SK-N-DZ (cell line): ENCODE measurements at places on chromosomes 4 and X.

DNA sequence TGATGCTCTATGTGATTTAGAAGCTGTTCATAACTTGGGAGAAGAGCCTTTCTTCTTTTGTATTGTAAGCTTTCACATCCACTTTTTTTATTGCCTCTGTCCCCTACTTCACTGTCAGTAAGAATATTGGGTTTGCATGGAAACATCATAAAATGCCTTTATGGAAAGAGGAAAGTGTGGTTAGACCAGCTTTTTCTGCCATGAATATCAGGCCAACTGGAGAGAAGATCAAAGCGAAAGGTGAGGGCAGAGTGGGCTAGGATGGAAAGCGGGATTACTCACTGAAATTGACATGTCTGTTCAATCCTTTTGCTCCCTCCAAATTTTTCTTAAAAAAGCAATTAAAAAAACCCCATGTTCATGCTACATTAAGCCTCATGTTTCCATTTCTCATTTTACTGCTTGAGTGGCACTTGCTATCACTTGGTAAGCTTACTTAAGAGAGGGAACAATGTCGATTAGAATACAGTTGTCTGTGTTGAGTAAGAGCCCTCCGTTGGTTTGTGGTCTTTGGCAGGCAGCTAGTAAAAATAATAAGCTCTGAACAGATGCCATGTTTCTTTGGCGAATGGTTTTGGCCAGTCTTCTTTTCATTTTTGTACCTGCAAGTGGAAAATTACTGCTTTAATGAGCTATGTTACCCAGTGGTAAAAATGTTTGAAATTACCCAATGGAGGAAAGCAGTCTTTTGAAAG lies 35.9 kb downstream of the SUPT20HL1 start:
- DNase-seq = no peak

DNA sequence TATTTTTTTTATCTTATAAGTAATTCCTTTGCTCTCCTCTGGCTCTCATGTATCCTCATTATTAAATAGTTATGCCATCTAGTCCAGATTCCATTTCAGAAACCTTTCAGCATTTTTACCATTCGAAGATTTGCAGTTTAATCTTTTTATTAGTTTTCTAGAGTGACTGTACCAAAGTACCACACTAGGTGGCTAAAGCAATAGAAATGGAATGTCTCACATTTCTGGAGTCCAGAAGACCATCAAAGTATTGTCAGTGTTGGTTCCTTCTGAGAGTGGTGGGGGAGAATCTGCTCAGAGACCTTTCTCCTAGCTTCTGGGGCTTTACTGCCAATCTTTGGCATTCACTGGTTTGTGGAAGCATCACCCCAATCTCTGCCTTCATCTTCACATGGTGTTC lies 3.7 kb upstream of the PNMA3 start:
- no peak for DNase-seq

- DNase-seq = no peak
Measured at GRCh38 chrX:66676413-66676812, 37.5 kb upstream of the EDA2R start.

DNA sequence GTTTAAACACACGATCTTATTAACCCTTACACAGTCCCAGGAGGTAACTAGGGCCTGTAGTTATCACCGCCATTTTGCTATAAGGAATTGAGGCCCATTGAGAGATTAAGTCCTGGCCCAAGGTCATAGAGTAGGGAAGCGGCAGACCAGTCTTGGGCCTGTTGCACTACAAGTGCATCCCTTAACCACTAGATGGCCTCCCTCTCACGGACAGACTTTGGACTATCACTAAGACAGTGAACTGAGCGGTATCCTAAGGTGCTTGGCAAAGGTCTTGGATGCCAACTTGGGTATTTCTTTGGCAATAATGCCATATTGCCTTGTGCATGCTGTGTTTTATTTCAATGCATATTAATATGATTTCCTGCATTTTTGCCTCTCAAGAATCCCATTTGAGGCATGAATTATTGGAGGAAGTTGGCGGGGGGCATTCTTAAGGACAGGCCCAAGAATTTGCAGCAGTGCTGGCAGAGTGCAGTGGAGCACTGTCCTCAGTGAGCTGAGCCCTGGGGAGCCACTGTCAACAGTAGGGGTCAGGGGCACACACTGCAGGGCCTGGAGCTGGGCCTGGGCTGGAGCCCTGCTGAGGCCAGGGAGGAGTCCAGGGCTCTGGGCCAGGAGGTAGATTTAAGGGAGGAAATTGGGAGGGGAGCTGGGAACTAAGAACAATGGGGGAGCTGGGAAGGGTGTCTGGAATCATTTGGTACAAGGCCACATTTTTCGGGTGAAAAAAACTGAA lies 147.4 kb downstream of the SMIM20 start:
- DNase-seq = peak; percentile 51

DNA sequence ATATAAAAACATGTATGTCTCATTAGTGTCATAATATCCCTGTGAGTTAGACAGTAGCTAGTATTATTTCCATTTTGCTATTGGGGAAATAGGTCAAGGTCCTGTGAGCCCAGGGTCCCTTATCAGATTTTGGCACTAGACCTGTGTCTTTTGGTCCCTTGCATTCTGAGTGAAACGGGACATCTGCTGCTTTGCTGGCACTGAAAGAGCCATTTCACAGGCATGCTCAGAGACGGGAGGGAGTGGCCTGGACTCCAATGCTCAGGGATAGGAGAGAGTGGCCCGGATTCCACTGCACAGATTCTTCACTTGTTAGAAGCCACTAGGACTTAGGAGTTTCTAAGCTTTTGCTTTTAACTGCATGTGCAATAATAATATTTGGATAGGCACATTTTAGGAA lies 177.2 kb downstream of the TSPAN5 start:
- no peak for DNase-seq

GRCh38 chrX:102720237-102721168 lies at the start of gene GPRASP3:
TSS of gene GPRASP3 (plus strand) at chrX:102720743. CDS start at chrX:102748996, 28,253 bp downstream.
- DNase-seq = peak; percentile 78

- no peak for DNase-seq
Measured at GRCh38 chr4:182642831-182643230, 274.4 kb downstream of the DCTD start.

GRCh38 chr4:108730579-108730978 lies 32.3 kb downstream of the ETNPPL start:
- no peak for DNase-seq

DNA sequence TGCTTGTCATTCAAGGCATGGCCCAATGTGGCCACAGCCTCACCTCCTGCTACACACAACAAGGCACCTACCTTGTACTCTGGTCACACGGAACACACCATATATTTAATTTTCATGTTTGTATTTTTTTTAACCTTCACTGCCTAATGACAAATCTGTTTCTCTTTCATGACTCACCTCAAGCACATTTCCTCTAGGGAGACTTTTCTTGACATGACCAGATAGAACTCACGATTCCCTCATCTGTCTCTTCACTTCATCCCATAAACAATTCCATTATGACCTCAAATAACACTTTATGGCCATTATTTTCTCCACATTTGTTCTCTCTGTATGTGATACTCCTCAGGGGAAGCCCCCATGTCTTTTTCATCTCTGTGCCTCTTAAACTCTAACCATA lies 11.1 kb downstream of the DRP2 start:
- no peak for DNase-seq

GRCh38 chrX:41559235-41560052 lies 112.3 kb downstream of the NYX start:
- no peak for DNase-seq

- DNase-seq = no peak
Measured at GRCh38 chr4:38611676-38612075, 52.3 kb upstream of the KLF3 start.

DNA sequence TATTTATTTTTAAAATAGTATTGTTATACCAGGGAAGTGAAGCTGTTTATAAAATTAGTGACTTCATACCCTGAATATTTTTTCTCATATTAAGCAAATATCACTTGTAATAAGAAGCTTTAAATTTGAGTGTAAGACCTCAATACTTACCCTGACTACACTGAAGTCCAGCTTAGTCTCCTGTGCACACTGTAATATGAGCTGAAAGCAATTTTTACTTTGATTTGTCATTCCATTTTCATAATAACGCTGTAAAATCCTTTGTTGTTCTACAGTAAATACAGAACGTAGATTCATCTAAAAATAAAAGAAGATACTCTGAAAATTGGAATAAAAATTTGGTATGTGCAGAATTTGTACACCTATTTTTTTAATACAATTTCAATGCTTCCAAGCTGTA lies 27.2 kb downstream of the HDX start:
- DNase-seq = no peak

GRCh38 chr4:101299899-101300540 lies 47.3 kb downstream of the PPP3CA start:
- no peak for DNase-seq

- no peak for DNase-seq
Measured at GRCh38 chrX:13863324-13863723, 46.4 kb upstream of the GPM6B start.

- no peak for DNase-seq
Measured at GRCh38 chr4:132016703-132017350, 1132.3 kb upstream of the PCDH10 start.

DNA sequence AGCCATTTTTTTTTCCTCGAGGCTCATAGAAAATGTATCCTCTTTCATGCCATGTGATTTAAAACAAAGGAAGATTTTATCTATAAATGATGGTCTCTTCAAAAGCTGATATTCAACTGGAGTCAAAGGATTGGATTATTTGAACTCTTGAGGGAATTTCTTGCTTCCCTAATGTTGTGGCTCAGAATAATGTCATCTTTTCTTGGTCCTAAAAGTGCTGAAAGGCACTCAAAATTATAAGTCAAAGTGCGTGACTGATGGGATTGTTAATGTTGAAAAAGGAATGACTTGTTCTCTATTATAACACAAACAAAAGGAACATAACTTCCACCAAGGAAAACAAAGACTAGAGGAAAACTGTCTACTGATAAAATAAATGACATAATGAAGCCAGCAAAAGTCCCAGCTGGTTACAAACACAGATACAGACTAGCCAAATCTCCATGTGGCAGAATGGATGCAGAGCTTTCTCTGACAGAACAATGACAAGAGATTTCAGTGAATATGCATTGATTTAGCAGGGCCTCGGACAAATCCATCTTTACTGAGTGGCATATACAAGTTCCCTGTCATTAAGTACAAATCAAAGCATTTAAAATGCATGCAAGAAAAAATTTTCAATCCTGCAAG lies 552.6 kb downstream of the GBA3 start:
- no peak for DNase-seq

DNA sequence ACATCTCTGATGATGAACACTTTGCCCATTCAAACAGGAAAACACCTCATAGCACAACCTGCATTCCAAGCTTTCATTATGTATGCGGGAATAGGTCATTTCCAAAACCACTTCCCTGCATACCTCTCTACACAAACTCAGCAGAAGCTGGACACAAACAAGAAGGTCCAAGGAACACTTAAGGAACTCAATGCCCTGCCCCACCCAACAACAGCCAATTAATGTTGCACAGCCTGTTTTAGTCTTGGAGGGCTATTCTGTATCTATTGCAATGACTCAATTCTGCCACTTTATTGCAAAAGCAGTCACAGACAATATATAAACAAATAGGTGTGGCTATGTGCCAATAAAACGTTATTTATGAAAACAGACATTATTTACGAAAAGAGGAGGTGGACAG lies 16.7 kb downstream of the OPHN1 start:
- DNase-seq = no peak

DNA sequence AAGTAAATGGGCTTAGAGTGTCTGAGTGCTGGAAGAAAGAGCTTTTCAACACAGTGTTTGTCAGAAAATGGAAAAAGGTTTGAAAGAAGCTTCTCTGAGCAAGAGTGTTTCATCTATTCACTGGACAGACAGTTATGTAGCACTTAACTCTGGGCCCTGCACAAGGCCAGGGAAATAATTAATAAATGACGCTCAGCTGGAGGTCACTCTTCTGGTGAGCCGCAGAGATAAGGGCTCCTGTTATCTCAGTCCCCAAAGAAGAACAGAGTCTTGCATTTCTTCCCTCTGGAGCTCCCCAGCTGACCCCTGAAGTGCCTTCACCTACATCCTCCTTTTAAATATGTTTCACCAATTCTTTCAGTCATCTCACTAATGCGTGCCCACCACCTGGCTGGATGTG lies 90.4 kb downstream of the SLC16A2 start:
- no peak for DNase-seq

DNA sequence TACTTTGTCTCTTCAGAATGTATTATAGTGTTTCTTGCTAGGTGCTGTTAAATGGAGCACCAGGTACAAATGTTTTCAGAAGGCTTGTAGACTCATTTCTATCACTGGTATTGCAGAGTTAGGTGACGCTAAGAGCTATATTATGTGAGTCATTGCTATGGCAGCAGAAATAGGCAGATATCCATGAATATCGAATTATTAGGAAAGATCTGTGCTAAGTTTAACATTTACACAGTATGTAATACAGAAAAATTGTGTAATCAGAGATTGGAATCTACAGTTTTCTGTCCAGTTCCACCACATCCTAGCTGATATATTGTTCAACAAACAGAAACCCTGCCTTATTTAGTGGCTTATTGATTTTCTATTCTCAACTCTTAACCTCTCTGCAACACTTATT lies 1025.5 kb downstream of the STIM2 start:
- no peak for DNase-seq

GRCh38 chr4:126777649-126778048 lies 855.1 kb upstream of the INTU start:
- DNase-seq = no peak

- no peak for DNase-seq
Measured at GRCh38 chrX:119738742-119739141, 19.6 kb upstream of the SOWAHD start.

GRCh38 chr4:179225594-179225993 lies 1783.4 kb upstream of the AGA start:
- no peak for DNase-seq

DNA sequence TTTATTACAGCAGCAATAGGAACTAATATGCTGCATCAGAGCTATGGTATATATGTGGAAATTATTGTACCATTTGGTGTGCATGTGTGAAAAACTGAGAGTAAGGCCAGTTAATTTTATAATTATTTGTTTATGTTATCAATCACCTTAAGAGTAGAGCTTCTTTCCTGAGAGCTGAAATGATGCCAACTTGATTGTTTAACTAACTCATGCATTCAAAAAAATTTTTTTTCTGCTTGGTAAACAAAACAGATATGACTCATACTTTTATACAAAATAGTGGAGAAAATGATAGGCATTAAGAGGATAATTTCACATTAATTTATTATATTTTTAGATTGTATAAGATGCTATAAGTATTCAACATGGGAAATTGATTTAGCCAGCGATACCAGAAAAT lies 622.7 kb downstream of the RAPGEF2 start:
- DNase-seq = no peak

- DNase-seq = no peak
Measured at GRCh38 chrX:154381271-154381670, 2.2 kb downstream of the EMD start.

DNA sequence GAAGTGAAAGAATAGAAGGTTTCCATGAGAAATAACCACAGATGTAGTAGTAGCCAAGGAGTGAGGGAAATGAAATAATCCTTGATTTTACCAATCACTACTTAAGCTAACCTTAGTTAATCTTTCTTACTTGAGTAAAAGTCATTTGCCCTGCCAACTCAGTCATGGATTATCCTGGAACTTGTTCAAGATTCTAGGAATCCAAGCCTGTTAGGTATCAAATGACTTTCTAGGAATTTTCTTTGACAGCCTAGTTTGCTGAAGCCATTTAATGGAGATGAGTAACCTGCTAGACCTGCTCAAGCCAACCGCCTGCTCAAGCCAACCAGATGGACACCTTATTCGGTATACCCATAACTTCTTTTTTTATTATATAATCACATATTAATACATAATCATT lies 180.5 kb downstream of the KLHL13 start:
- DNase-seq = no peak
